NCI-H526 (cell line): ENCODE measurements at places on chromosomes 16 and 17.

GRCh38 chr17:77899498-77899897 is 59.0 kb upstream of the TNRC6C start:
- peak; percentile 37 for DNase-seq

DNA sequence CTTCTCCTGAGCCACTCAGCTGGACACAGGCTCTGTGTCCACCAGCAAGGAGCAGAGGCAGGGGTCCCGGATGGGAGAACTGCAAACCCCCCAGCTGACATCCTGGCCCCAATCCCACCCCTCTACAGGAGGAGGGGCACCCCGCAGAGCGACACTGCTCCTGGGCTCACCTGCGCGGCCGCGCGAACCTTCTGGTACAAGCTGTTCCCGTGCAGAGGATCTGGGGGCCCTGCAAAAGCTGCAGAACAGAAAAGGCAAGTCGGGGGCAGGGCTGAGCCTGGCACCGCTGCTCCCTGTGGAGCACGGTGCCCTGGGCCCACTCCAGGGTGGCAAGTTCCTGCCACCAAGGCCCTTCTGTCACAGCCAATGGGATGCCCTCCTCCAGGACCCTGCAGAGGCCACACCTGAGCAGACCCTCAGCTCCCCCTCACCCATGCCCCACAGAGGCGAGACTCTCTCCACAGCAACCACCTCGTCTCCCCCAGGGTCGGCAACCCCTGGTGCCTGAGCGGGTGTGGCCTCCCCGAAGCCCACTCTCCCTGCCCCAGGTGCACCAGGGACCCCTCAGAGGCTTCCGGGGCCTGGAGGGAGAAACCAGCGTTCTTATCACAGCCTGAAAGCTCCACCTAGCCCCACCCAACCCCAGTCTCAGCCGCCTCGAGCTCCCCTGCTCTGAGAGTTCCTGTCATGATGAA is 4.9 kb downstream of the TEPSIN start:
- no peak for DNase-seq

DNA sequence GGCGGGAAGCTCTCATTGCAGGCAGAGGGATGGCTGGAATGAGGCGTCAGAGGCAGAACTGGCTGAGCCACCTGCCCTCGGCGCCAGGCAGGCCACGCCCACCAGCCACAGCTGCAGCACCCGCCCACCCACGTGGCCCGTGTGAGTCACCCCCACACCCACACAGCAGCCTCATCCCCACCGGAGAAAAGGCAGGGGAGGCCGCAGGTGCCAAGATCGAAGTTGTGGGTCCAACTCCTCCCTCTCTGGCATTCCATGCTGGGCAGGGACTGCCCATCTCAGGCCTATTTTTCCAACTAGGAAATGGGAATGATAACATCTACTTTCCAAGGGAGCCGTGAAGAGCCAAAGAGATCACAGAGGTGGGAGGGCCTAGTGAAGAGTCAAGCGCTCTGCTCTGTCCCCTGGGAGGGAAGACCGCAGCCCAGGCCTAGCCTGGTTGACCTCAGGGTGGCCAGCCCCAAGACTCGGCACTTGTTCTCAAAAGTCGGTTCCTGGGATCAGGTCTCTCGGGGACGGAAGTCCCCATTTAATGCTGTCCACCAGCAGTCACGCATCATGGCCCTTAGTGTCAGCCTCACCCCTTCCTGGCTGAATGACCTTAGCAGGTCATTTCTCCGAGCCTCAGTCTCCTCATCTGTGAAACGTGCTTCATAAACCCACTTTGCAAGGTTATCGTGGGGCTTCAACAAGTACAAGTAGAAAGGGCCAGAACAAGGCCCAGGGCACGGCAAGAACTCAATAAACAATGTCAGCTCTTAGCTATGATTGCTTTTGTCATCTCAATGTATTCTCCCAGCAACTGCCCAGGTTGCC is at the start of gene TRPV3:
TRPV3 (minus strand) TSS at position 45 of the 816 bp plus-strand sequence. CDS start 2,962 bp downstream, outside the sequence.
- no peak for DNase-seq

DNA sequence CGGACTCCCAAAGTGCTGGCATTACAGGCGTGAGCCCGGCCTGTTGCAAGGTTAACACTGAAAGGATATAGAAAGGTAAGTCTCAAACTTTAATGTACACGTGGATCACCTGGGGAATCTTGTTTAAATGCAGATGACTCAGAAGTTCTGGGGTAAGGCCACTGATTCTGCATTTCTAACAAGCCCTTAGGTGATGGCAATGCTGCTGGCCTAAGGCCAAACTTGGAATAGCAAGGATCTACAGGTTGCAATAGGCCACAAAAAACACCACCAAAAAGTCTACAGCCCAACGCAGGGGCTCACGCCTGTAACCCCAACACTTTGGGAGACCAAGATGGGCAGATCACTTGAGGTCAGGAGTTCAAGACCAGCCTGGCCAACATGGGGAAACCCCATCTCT is 4.2 kb downstream of the CMTM4 start:
- no peak for DNase-seq

- DNase-seq: no peak
Measured at GRCh38 chr17:40750391-40750790, 4.7 kb downstream of the KRT25 start.

DNA sequence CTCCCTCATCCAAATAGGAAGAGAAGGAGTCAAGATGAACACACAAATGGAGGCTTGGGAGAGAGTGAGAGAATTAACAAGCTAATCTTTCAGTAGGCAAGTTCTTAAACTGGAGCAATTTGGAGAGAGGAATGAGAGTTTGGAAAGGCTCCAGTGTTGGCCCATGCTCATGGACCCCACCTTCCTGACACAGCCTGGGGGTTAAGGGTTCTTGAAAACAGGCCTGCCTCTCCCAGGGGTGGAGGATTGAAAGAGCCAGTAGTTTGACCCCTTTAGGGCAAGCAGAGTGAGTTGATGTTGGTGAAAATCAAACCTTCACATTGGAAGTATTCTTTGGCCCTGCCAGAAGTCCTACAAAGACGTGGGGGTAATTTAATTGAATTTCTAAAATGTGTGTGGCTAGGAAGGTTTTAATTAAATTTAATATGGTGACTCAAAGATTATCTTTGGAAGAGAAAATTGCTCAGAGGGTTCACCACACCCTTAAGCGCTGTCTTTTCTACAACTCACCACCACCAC is 5.8 kb downstream of the HOXB3 start:
- no peak for DNase-seq
